ENCODE measurements at places on chromosomes 7 and 10.

DNA sequence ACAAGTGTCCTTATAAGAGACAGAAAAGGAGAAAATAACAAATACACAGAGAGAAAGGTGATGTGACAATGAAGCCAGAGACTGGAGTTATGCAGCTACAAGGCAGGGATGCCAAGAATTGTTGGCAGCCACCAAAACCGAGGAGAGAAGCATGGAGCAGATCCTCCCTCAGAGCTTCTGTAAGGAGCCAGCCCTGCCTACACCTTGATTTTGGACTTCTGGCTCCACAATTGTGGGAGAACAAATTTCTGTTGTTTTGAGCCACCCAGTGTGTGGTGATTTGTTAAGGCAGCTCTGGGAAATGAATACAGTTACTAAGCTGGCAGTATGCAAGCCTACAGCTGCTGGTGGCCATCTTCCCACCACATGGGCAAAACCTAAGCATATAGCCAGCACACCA is 163.6 kb downstream of the GRM8 start:
- no peak for DNase-seq

GRCh38 chr7:69336976-69337375 is 261.3 kb upstream of the AUTS2 start:
- no peak for DNase-seq

GRCh38 chr7:105580022-105580740 is 1.1 kb downstream of the EFCAB10 start:
- DNase-seq, result no peak

DNA sequence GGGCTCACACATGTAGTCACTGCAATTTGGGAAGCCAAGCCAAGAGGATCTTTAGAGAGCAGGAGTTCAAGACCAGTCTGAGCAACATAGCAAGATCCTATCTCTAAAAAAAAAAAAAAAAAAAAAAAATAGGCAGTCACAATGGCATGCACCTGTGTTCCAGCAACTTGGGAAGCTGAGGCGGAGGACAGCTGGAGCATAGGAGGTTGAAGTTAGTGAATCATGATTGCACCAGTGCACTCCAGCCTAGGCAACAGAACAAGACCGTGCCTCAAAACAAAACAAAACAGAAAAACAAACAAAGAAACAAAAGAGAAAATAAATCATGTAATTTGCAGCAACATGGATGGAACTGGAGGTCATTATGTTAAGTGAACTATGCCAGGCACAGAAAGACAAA is 33.6 kb upstream of the BICC1 start:
- DNase-seq, result no peak

DNA sequence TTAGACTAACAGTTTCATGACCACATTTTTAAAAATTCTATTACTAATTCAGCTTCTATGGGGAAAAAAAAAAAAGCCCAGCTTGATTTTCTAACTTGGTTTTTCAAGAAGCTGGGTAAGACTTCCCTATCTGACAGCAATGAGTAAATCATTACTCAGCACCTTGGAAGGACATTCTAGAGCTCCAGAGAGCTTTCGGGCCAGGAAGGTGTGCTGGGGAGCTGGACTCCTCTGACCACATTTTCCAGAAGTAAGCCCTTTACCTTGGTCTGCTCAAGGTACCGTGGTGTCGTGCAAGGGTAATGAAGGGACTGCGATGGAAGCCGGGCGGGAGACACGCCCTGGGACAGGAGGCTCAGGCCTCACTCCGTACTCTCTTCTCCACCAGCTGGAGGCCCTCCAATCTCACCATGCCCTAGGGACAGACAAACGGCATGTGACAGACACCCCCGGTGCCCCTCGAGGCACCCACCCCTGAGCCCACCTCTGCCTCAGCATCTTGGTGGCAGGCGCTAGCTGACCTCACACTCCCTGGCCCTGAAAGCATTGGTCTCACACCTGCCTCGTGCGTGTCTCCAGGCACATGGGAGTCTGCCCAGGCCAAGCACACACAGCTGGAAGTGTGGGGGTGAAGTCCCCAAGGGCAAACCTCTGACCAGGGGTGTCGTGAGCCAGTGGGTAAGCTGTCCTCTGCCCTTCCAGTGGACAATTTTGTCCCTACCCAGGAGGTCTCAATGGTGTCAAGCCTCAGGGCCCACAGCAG is 152.1 kb downstream of the OAT start:
- DNase-seq, result no peak

DNA sequence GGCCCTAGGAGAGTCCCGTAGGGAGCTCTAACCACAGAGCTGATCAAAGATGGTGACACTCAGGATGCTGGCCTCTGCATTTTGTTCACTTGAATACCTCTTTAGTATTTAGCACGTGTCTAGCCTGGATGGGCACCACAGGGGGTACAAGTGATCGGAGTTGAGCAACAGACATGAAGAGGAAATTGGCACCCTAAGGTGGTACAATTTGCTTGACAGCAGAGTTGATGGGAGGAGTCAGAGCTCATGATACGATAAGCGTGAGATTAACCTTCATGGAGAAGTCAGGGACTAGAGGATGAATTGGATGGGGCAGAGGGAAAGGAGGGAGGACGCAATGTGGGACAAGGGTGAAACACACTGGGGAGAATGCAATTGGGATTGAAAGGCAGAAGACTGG is 9.9 kb upstream of the ZNF212 start:
- DNase-seq, result no peak

DNA sequence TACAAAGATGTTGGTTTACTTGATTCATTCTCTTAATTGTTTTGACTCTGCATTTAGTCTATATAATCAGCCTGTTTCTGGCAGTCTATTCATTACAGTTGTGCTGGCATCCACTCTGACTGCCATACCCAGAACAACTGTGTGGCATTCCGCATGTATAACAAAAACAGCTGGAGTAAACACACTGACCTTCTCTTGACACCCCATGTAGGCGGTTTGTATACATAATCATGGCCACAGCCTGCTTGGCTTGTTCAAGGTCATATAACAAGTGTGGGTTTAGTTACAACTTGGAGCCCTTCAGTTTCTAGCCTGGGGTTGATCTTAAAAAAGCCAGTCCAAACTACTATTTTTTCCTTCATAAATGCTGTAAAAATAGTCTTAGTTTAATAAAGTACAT is 70.9 kb downstream of the MBL2 start:
- no peak for DNase-seq
